ENCODE measurements at places on chromosomes 3 and 15.

- DNase-seq, result no peak
These were observed 15.5 kb downstream of the GLDN start for GRCh38 chr15:51356983-51357382.

- no peak for DNase-seq
These were observed 32.2 kb upstream of the IL20RB start for GRCh38 chr3:136925425-136926190.

DNA sequence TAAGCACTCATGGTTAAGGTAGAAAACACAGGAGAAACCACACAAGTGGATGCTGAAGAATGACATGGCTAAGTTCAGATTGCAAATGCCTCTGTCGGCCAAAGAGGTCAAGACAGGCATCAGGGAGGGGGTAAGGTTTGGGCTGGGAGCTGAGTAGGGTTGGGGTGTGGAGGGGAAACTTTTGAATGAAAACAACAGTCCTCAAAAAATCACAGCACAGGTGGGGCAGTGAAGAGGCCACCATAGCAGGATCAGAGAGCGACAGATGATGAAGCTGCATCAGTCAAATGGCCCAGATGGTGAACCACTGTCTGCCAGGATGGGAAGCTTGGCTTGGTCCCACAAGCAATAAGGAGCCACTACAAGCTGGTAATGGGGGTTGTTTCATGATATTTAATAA is 74.9 kb downstream of the ADCY5 start:
- no peak for DNase-seq

GRCh38 chr15:42494998-42495360 is 455 bp upstream of the SNAP23 start:
- DNase-seq, result peak; percentile 72

DNA sequence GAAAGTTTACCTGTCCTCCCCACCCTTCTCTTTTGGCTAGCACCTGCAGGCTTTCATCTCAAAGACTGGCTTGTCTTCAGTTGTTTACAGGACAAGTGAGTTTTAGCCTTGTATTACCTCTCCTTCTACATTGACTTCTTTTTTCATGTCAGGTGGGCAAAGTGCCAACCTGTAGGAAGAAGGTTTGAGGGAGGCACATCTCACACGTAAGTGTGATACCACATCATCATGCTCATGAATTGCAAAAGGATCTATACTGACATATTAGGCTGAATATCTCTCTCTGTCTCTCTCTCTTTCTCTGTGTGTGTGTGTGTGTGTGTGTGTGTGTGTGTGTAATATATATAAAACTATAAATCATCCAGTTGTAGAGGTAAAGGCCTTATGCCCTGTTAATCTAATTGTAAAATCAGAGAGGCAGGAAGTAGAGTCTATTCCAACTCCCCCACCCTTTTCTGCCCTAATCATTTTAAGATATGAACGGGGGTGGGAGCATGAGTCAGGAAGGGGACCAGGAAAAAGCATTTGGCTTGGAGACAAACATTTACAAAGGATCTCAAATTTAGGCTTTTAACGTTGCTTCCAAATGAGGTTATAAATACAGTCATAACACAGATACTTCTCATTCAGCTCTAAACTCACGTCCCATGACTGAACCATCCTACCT is 107.0 kb upstream of the PFN2 start:
- DNase-seq, result no peak

DNA sequence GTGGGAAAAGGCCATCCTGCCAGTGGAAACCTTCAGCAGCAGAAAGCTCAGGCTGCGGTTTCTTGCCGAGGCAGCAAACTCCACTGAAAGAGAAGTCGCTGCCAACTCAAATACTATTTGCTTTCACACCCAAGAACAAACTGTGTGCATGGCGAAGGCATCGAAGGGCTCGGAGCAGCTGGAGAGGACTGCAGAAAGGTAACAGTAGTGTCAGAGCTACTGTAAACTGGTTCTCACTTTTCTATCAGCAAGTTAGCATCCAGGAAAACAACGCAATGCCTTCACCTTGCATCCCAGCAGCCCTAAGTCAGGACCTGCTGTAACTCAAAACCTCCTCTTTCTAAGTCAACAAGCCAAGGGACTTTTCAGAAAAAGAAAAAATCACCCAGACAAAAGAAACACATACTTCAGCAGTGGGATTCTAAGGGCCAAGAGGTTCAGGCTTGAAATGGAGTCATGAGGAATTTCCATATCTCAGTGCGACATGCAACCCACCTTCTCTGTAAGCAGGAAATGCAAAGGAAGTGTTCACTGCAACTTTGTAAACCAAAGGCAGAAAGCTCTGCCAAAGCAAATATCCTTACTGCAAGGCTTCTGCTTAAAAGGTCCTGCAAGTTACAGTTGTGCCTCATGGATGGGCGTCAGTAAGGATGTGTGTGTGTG is 193.5 kb downstream of the FOXP1 start:
- no peak for DNase-seq

GRCh38 chr3:131114256-131114655 is 87.6 kb downstream of the NEK11 start:
- DNase-seq, result no peak

- no peak for DNase-seq
These were observed 35.1 kb downstream of the MDFIC2 start for GRCh38 chr3:70277304-70277703.

DNA sequence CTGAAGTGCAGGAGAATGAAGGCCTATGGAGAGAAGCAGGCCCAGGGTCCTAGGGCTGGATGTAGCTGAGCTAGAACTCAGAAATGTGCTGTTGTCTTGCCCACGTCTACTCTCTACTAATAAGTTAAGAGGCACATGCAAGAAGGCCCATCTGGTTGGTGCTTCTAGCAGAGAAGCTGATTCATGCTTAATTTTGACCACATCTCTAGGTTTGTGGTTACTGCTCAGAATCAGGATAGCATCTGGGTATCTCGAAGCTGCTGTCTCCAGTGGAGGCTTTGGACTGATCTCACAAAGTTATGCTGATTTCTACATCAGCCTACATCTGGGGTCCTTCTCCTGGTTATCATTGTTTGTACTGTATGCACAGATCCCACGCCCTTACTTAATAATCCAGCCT is 87.3 kb downstream of the CACNA1D start:
- no peak for DNase-seq

- DNase-seq, result no peak
These were observed 18.7 kb downstream of the ZNF80 start for GRCh38 chr3:114218578-114219185.

- no peak for DNase-seq
These were observed 60.8 kb downstream of the DAPK2 start for GRCh38 chr15:63985221-63986184.

- DNase-seq, result no peak
These were observed 486.7 kb downstream of the DIPK2A start for GRCh38 chr3:144458283-144458682.

GRCh38 chr3:78183906-78184599 is 1144.2 kb downstream of the ROBO2 start:
- DNase-seq, result no peak

GRCh38 chr3:178195824-178196223 is 340.4 kb upstream of the KCNMB2 start:
- DNase-seq, result no peak

GRCh38 chr15:40985541-40986330 is 32.5 kb downstream of the CHAC1 start:
- DNase-seq, result no peak

DNA sequence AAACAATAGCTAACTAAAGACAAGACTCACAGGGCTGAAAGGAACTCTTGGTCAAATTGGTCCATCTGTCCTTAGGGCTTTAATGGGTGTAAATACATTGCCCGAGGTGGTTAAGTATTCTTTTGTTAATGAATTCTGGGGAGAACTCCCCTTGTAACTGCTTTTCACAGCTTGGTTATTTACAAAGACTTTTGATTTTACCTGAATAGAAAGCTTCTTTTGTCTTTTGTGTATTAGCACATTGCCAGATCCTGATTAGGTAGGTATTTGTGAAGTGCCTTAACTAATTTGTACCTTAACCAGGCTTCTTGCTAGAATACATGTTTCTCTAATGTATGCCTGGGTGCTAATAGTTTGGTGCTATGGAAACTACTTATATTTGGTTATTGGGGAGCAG is 14.0 kb downstream of the CHD2 start:
- DNase-seq, result no peak

DNA sequence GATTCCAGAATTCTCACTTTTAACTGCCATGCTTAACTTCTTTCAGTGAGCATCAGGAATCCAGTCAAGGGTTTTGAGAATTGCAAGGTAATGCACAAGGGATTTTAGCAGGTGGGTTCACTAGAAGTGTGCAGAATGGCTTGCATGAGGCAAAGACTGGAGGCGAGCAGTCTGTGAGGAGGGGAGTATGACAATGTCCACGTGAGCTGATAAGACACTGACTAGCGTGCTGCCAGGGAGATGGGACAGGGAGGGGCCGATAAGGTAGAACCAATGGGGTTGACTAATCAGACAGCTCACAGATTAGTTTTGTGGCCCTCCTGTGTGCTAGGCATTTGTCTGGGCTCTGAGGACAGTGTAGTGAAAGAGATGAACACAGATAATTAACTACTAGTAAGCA is 102.0 kb upstream of the DAZL start:
- no peak for DNase-seq

GRCh38 chr3:169624533-169624972 is 39.0 kb downstream of the MECOM start:
- DNase-seq, result no peak

- peak; percentile 74 for DNase-seq
These were observed at the start of gene ZNF710 for GRCh38 chr15:90001062-90001682. TSS of gene ZNF710 (plus strand) at chr15:90001324. CDS start at chr15:90067138, 65,814 bp downstream.

DNA sequence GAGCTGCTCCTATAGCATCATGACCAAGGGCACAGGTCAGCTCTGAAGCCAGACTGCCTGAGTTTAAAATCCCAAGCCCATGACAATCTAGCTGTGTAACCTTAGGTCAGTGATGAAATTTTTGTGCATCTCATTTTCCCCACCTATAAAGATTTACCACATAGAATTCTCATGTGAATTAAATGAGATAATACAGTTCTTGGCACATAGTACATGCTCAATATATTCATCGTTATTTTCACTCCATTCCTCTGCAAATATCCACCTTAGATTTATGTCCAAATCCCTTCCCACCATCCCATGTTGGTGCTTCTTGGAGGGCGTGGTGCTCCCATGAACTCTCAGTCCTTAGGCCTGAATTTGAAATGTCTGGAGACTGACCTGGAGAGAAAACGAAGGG is 300.1 kb downstream of the TLE3 start:
- DNase-seq, result no peak

DNA sequence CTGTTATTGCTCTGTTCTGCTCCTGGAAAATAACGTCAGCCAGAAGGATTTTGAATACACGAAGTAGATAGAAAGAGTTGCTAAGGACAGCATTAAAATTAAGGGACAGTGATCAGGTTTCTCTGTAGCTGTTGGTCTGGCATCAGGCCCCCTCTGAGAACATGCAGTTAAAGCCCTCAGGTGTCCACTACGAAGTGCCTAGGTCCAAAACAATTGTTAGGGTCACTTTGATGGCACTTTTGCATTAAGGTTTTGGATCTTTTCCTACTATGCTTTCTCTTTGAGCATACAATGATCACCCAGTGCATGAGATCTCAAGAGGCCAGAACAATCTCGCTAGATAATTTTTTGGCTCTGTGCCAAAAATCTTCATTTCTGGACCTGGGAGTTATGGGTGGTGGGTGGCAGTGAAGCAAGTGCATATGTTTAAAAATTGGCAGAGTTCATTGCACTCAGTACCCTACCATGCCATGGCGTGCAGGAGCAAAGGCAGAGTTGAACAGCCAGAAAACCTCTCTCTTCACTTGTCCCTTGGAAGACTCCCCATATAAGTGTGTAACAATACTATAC is 797.6 kb downstream of the ROBO2 start:
- DNase-seq, result no peak

GRCh38 chr3:39135170-39135805 is 18.1 kb downstream of the CSRNP1 start:
- no peak for DNase-seq

DNA sequence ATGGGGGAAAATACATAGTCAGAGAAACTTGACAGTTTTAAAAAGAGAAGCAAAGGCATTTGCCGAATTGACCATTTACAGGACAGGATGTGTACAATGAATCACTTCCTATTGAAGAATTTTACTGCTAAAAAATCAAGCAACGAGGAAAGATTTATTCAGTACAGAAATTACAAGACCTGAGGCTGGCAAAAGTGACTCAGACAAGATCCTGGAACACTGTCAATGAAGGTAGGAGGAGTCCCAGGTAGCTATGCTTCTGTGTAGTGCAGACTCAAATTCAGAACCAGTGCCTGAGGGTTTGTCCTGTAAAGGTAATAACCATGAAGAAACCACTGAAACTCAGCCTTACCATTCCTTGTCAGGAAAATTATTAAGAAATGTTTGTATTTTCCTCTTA is 120.9 kb downstream of the ZMAT3 start:
- no peak for DNase-seq

- no peak for DNase-seq
These were observed 3.9 kb upstream of the PLCH1 start for GRCh38 chr3:155748611-155749365.

GRCh38 chr3:62133015-62133414 is 240.3 kb downstream of the FEZF2 start:
- DNase-seq, result no peak

DNA sequence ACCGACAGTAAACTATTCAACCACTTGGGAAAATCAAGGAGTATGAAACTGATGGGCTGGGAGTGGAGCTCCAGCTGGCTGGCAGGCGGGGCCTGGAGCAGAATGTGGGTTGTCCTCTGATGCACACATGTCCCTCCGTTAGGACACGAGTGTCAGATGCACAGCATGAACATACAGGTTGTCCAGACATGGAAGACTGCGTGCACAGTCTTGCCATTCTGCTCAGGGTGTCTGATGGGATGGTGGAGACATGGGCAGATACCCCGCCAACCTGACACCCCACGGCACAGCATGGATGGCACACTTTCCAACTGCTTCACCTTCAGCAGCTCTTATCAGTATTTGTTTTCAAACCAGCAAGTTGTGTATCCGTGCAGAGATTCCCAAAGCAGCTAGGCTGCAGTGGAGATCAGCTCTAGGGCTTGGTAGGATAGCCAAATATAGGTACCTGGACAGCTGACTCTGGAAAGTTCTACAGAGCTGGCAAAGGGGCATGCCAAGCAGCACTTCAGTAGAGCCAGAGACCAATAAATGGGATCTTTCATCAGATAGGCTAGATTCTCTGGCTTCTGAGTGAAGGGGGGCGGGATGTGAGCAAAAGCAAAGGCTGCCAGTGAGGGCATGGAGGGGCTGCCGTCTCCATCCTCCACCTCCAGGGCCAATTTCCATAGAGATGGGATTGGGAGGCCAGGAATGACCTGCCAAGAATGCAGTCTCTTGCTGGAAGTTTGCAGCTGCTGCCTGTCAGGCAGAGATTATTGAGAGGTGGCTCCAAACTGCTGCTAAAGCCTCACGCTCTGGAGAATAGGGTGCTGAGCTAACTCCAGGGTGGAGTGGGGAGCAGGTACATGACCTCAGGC is 47.2 kb upstream of the KY start:
- DNase-seq, result no peak

- DNase-seq, result no peak
These were observed 72.1 kb downstream of the FOXP1 start for GRCh38 chr3:71511446-71511845.

- no peak for DNase-seq
These were observed 36.7 kb downstream of the SLC28A1 start for GRCh38 chr15:84921121-84921520.

- DNase-seq, result no peak
These were observed at the start of gene CACNA2D3 for GRCh38 chr3:54122324-54123002. TSS of gene CACNA2D3 (plus strand) at chr3:54122552.
